ENCODE measurements at places on chromosomes 1 and 21. TPM values are rescaled to one million over a fixed set of nuclear protein-coding genes. Genes with fewer than 3 reads are reported as not detected.

GRCh38 chr1:22154626-22155025 lies 11.7 kb upstream of the WNT4 start:
- H3K36me3 ChIP-seq: no peaks in the 10 kb centered on the region
- H3K4me3 ChIP-seq: no peak overlapping the region
- peaks cover 14% of the 10 kb centered on the region for H3K27me3 ChIP-seq
- no peaks in the 10 kb centered on the region for H3K4me1 ChIP-seq
- no peak overlapping the region for H3K27ac ChIP-seq

DNA sequence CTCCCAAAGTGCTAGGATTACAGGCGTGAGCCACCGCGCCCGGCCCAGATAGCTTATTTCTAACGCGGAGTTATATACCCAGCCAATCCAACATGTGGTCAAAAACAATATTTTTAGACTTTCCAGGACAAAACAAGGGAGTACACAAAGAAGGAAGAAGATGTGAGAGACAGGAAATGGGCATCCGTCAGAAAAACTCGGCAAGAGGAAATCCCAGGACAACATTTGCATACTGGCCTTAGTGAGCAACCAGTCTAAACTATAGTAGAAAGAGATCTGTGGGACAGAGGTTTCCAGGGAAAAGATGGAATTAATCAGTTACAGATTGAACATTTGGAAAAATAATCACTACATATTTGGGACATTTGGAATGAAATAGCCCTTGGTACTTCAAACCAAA lies 11.4 kb downstream of the ARMH1 start:
- H3K27me3 ChIP-seq: no peaks in the 10 kb centered on the region
- H3K27ac ChIP-seq: no peak overlapping the region
- no peak for DNase-seq
- no peak overlapping the region for H3K4me3 ChIP-seq

Gene RHOC
- total RNA-seq: 45.7 TPM

Gene ZBTB7B
- 94.0 TPM for total RNA-seq

DNA sequence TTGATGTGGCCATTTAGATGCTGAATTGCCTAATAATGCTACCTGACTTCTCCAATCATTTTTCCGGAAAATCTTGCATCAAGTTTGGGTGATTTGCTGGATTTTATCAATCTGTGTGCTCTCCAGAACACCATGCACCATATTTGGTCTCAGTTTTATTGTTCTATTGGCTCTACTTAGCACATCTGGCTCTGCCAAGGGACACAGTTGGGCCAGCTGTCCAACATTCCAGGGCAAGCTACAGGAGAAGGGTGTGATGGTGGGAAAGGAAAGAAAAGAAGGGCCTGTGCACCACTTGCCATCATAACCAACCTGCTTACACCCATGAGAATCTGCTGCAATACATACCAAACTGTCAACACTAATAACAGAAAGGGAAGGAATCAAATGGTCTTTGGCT lies 90.2 kb upstream of the NFIA start:
- no peak for DNase-seq
- no peak overlapping the region for H3K4me3 ChIP-seq
- H3K27ac ChIP-seq: no peak overlapping the region
- H3K27me3 ChIP-seq: peaks cover 3% of the 10 kb centered on the region
- no peaks in the 10 kb centered on the region for H3K4me1 ChIP-seq
- H3K36me3 ChIP-seq: no peaks in the 10 kb centered on the region

DNA sequence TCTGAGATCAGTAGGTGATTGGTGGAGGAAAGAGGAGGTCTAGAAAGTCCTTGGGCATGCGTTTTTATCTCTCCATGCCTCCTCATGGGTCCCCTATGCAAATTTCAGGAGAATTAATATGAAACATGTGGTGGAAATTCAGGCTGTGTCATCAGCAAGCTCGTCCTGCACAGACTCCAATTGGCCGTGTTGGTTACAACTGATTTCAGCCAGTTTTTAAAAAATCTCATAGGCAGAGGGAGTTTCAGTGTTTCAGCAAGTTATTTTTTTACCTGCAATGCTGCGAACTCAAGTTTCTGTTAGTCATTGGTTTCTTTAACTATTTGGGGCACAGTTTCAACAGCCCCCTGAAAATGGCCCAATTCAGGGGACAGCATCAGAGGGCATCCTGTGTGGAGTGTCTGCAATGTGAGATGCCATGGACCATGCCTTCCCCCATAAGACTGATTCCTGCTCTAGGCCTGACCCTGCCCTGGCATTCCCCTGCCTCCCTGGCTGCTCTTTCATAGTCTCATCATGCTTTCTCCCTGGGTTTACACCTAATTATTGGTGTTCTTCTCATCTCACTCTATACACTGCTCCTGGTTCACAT lies 59.9 kb downstream of the C1orf198 start:
- DNase-seq: no peak
- peaks cover 6% of the 10 kb centered on the region for H3K36me3 ChIP-seq
- H3K4me3 ChIP-seq: no peak overlapping the region

DNA sequence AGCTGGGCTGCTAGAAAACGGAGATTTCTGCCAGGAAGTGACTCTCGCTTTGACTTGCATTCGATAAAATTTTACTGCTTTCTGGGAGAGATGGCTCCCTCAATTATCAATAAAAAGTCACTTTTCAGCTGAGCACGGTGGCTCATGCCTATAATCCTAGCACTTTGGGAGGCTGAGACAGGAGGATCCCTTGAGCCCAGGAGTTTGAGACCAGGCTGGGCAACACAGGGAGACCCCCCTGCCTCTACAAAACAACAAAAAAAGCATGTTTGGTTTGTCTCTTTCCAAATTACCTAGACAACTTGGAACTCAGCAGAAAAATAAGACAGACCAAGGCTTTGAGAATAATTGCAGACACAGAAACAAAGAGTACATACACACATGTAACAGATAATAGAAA lies 12.9 kb upstream of the ENSA start:
- H3K27ac ChIP-seq: no peak overlapping the region
- no peak for DNase-seq
- no peak overlapping the region for H3K4me3 ChIP-seq
- no peaks in the 10 kb centered on the region for H3K27me3 ChIP-seq
- no peaks in the 10 kb centered on the region for H3K4me1 ChIP-seq

DNA sequence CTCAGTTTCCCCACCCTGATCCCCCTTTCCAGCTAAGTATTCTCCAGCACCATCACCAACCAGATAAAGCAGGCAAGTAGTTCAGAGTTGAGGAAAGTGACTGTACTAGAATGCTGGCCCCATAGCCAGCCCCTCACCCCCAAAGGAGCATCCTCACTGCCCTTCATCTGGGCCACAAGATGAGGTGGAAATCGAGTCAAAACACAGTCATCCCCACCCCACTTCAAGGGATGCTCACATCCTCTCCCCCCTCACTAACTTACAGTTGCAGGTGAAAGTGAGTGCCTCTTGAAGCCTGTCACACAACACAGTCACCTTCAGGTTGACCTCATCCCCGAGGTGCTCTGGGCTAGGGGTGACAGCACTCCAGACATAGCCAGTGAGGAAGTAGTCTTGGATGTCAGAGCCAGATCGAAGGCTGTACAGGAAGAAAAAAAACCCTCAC lies 30.4 kb downstream of the PIK3C2B start:
- H3K27ac ChIP-seq: peak overlapping the region; percentile 72
- peaks cover 42% of the 10 kb centered on the region for H3K36me3 ChIP-seq
- no peaks in the 10 kb centered on the region for H3K27me3 ChIP-seq
- peaks cover 65% of the 10 kb centered on the region for H3K4me1 ChIP-seq

GRCh38 chr1:54051933-54052430 lies 1.0 kb downstream of the TMEM59 start:
- no peak overlapping the region for H3K4me3 ChIP-seq
- H3K36me3 ChIP-seq: peaks cover 13% of the 10 kb centered on the region
- DNase-seq: no peak

DNA sequence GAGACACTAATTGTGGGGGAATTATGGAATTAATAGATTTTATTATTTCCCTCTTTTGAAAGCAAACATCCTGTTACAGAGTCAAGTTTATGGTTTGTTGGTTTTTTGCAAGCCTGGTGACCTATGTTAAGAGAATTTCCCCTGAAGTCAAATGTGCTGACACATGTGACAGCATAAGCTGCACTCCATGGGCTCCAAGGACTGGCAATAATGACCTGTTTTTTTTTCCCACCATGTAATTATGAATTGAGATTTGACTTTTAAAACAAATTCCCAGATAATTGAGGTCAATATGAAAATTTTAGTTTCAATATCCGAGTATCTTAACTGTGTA lies 242.5 kb upstream of the SGIP1 start:
- no peaks in the 10 kb centered on the region for H3K27me3 ChIP-seq
- H3K4me1 ChIP-seq: peaks cover 60% of the 10 kb centered on the region
- H3K27ac ChIP-seq: no peak overlapping the region

DNA sequence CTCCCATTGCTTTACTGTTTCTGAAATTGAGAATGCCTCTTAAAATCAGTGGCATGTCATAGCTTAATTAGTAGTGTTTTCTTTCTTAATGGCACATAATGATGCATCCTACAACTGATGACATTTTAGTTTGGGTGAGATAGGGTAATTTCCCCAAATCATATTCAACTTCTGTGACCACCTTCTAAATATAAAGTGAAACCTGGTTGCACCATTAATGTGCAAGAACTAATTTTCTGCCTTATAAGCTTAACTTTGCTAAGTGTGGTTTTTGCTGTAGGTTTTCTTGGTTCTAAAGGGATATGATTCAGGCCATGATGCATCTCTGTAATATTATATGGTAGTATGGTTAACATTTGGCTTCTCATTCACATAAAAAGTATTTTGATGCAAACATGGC lies 8.9 kb downstream of the POGK start:
- H3K4me1 ChIP-seq: peaks cover 75% of the 10 kb centered on the region
- peak overlapping the region; percentile 69 for H3K27ac ChIP-seq
- H3K36me3 ChIP-seq: peaks cover 83% of the 10 kb centered on the region
- DNase-seq: no peak
- no peak overlapping the region for H3K4me3 ChIP-seq

DNA sequence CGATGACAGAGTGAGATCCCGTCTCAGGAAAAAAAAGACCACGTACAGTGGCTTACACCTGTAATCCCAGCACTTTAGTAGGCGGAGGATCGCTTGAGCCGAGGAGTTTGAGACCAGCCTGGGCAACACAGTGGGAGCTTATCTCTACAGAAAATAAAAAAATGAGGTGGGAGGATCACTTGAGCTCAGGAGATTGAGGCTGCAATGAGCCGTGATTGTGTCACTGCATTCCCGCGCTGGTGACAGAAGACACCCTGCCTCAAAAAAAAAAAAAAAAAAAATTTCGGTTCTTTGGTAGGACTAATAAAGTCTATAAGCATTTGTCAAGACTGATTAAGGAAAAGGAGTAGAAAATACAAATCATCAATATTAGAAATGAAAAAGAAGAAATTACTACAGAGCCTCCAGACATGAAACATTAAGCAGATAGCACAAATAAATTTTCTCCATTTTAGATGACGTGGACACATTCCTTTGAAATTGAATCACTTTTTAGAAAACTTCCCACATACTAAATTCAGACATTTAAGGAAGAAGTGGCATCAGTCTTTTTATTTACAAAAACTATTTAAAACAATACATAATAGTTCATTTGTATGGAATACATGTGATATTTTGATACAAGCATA lies 30.4 kb downstream of the MORC3 start:
- H3K27me3 ChIP-seq: no peaks in the 10 kb centered on the region
- H3K4me1 ChIP-seq: peaks cover 11% of the 10 kb centered on the region
- no peak overlapping the region for H3K27ac ChIP-seq
- H3K4me3 ChIP-seq: no peak overlapping the region
- no peak for DNase-seq
- H3K36me3 ChIP-seq: peaks cover 56% of the 10 kb centered on the region

DNA sequence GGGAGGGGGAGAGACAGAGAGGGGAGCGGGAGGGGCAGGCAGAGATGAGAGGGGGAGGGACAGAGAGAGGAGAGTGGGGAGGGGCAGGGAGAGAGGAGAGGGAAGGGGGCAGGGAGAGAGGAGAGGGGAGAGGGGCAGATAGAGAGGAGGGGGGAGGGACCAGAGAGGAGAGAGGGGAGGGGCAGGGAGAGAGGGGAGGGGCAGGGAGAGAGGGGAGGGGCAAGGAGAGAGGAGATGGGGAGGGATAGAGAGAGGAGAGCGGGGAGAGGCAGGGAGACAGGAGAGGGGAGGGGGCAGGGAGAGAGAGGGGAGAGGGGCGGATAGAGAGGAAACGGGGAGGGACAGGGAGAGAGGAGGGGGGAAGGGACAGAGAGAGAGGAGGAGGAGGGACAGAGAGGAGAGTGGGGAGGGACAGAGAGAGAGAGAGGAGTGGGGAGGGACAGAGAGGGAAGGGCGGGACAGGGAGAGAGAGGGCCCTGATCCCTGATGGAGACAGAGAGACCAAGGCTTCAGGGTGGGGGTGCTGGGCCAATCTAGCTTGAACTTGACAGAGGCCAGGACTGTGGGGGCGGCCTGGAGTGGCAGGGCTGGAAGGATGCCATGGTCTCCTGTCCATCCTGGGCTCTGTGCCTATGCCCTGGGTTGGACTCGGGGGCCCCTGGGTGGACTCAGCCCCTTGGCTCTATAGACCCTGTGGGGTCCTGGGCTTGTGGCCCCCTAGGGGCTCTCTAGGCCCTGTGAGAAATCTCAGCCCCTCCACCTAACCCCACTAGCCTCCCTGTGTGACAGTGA lies 43.6 kb downstream of the DMRTB1 start:
- no peak overlapping the region for H3K4me3 ChIP-seq
- no peak overlapping the region for H3K27ac ChIP-seq
- no peaks in the 10 kb centered on the region for H3K36me3 ChIP-seq

DNA sequence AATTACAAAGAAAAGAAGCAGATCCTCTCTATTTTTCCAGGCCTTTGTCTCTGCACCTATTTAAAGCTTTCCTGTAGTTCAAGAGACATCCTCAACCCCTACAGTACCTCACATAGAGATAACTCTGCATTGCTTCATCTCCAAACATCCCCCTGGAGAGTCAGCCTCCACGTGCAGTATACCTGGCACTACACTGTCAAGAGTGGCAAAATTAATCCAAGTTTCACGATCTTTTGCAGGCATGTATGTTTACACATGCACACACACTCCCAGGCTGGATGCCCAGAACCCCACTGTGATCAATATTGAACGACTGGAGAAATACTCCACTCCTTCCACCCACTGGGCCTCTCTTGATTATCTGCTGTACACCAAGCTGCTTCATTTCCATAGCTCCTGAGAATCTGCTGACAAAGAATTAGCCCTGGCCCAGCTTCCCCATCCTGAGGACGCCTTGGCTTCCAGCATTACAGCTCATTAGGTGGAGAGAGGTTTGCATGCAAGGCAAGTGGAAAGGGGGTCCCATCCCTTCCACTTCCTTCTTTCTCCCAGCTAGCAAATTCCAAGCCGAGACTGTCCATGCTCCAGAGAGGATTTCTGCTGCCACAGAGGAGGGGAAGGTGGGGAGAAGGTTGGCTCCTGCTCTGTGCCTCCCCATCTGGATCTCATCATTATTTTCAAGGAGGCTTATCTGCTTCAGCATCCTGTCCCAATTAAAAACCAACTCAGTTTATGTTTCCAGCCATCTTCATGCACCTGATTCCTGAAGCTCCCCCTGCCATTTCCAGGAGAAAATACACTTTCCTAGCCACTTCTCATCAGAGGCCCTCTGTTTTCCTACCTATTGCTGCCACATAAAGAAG lies 66.5 kb upstream of the GOLT1A start:
- no peaks in the 10 kb centered on the region for H3K36me3 ChIP-seq
- H3K4me1 ChIP-seq: no peaks in the 10 kb centered on the region
- H3K4me3 ChIP-seq: no peak overlapping the region
- no peak for DNase-seq
- H3K27me3 ChIP-seq: peaks cover 8% of the 10 kb centered on the region

- H3K4me1 ChIP-seq: peaks cover 23% of the 10 kb centered on the region
- H3K4me3 ChIP-seq: no peak overlapping the region
- no peaks in the 10 kb centered on the region for H3K27me3 ChIP-seq
- DNase-seq: no peak
- no peak overlapping the region for H3K27ac ChIP-seq
These were observed 84.9 kb downstream of the FOXJ3 start for GRCh38 chr1:42250164-42250563.

GRCh38 chr21:41520560-41521442 lies 12.8 kb upstream of the TMPRSS2 start:
- H3K27ac ChIP-seq: no peak overlapping the region
- H3K27me3 ChIP-seq: peaks cover 2% of the 10 kb centered on the region
- no peak overlapping the region for H3K4me3 ChIP-seq
- H3K4me1 ChIP-seq: no peaks in the 10 kb centered on the region
- H3K36me3 ChIP-seq: no peaks in the 10 kb centered on the region

Gene SUSD4
- 1.9 TPM for total RNA-seq
